NCI-H510A (cell line): ENCODE measurements at places on chromosomes 13 and 19.

- DNase-seq = no peak
These were observed 23.8 kb downstream of the TEX101 start for GRCh38 chr19:43438291-43439031.

DNA sequence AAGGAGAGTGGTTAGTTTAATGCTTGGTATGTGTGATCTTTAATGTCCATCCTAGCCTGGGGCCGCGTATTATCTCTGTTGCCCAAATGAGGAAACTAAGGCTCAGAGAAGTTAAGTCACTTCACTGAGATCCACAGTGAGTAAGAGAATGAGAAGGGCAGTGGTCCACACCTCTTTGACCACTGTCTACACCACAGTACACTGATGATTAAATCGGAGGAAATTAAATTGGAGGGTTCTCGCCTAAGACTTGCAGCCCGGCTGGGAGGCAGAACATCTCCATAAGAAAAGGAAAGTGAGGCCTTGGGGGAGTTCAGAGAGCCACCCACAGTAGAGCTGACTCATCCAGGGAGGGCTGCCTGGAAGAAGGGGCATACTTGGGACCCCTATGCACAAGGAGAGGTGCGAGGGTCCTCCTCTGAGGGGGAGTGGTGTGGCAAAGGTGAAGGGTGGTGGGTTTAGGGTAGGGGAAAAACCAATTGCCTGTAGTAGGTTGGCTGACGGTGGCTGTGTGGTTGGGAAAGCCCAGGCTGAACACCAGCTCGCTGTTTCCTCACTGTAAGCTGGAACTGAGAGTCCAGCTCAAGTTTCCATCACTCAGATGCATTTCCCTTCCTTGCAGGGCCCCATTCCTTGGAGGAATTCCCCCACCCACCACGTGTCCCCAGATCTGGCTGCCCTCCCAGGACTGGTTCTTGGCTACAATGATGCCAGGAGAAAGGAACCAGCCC lies 15.0 kb upstream of the DHRS12 start:
- no peak for DNase-seq

DNA sequence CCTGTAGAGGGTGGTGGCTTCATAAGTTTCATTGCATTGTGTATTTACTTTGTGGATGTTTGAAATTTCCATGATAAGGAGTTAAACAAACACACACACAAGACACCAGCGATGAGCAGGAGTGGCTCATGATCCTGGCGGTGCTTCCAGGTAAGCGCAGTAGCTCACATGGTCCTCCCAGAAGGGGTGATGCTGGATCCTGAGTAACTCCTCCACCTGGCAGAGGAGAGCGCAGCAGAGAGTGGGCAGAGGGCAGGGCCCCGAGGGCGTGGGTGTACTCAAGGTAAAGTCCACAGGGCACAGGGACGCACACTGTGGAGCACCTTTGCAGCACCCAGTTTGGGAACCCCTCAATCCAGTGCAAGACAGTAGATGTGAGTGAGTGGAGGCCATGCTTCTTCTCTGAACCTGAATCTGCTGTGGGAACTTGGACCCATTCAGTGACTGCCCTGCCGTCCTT lies 54.0 kb downstream of the RFX2 start:
- peak; percentile 27 for DNase-seq

GRCh38 chr13:37123337-37123736 lies 17.9 kb upstream of the CSNK1A1L start:
- DNase-seq = no peak

DNA sequence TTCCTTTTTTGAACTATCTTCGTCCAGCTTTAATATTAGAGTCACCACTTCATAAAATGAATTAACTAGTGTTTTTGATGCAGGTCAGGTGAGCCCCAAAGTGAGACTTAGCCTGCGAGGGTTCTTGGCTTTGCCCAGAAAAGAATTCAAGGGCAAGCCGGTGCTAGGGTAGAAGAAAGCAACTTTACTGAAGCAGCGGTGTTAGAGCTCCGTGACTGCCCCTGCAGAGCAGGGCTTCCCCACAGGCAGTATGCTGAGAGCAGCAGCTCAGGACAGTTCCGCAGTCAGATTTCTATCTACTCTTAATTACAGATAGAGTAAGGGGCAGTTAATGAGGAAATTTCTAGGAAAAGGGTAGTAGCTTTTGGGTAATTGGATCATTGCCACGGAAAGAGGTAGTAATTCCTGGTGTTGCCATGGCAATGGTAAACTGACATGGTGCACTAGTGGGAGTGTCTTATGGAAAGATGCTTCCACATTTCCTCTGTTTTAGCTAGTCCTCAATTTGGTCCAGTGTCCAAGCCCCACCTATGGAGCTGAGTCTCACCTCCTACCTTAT lies 432.2 kb upstream of the ZNF507 start:
- no peak for DNase-seq

GRCh38 chr19:13717194-13717643 lies 47.1 kb upstream of the MRI1 start:
- peak; percentile 26 for DNase-seq

- DNase-seq = no peak
These were observed 74.4 kb downstream of the DPF1 start for GRCh38 chr19:38149661-38150061.

- DNase-seq = no peak
These were observed 594 bp upstream of the ZNF850 start for GRCh38 chr19:36773223-36773579.

- DNase-seq = no peak
These were observed 59.4 kb downstream of the LACC1 start for GRCh38 chr13:43939086-43939485.

DNA sequence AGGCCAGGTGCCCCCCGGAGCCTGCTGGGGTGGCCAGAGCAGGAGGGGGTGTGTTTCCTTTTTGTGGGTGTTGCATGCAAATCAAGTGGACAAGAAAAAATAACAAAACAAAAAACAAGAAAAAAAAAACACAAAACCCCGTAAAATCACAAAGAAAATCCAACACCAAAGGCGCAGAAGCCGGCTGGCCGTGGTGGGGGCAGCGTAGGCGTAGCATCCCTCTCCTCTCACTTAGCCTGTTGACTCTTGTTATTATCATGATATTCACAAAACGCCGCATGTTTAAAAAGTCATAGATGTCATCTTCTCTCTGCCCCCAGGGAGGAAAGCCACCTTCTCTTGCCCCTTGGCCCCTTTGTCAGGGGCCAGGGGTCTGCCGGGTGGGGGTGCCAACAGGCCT lies 978 bp upstream of the TGFBR3L start:
- DNase-seq = no peak

DNA sequence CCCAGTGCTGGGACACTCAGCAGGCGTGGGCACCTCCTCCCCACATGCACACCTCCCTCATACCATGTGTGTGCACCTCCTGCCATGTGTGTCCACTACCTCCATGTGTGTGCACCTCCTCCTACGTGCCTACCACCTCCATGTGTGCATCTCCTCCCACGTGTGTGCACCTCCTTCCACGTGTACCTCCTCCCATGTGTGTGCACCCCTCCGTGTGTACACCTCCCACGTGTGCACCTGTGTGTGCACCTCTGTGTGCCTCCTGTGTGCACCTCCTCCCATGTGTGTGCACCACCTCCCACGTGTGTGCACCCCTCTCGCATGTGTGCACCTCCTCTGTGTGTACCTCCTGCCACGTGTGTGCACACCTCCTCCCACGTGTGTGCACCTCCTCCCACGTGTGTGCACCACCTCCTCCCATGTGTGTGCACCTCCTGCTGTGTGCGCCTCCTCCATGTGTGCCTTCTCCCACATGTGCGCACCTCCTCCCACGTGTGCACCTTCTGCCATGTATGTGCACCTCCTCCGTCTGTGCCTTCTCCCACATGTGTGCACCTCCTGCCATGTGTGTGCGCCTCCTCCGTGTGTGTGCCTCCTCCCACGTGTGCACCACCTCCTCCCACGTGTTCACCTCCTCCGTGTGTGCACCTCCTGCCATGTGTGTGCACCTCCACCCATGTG lies 6.1 kb upstream of the C13orf46 start:
- DNase-seq = no peak

GRCh38 chr13:96238241-96238640 lies 148.3 kb downstream of the HS6ST3 start:
- no peak for DNase-seq

DNA sequence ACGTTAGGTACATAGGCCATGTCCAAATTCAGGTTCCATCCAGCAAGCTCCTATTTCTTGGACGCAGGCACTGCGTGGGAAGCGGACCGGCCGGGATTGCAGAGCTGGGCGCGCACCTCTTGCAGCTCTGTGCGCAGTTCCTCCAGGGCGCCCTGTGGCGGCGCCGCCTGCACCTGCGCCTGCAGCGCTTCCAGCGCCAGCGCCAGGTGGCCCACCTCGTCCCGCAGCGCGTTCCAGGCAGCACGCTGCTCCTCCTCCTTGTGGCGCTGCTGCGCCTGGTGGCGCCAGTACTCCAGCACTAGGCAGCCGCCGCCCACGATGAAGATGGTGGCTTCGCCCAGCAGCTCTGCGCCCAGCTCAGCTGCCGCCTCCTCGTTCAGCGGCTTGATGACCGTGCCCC lies 31.1 kb downstream of the OPA3 start:
- DNase-seq = no peak

- no peak for DNase-seq
These were observed 306.6 kb downstream of the ATP8A2 start for GRCh38 chr13:25678398-25678797.

GRCh38 chr13:30312904-30313303 lies 5.6 kb upstream of the KATNAL1 start:
- DNase-seq = no peak

DNA sequence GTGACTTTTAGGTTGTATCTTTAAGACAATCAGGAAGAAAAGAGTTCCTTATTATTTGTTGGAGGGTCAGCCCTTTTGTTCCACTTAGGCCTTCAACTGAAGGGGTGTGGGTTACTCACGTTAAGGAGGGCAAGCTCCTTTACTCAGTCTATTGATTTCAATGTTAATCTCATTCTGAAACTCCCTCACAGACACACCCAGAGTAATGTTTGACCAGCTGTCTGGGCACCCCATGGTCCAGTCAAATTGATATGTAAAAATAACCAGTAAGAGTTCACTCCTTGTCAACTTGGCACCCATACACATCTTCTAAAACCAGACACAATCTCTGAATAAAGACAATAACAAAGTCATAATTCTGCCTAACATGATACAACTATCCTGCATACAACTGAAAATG lies 292.9 kb downstream of the KLF5 start:
- no peak for DNase-seq

DNA sequence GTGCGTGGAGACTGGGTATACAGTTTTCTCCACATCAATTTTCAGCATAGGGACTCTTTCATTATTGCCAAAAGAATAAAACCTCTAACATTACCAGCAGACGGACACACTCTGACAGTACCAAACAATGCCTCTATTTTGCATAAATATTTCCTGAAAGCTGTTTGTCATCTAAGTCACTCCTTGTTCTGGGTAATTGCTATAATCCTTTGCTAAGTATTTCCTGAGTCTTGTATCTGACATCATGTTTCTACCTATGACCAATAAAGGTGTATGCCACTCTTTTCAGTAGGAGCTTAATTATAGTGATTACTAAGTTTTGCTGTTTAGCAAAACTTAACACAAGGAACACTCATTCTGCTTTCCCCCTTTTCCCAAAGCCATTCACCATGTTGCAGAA lies 886.5 kb downstream of the SLITRK6 start:
- DNase-seq = no peak

- DNase-seq = no peak
These were observed 82.6 kb downstream of the PCDH9 start for GRCh38 chr13:67147342-67148133.

DNA sequence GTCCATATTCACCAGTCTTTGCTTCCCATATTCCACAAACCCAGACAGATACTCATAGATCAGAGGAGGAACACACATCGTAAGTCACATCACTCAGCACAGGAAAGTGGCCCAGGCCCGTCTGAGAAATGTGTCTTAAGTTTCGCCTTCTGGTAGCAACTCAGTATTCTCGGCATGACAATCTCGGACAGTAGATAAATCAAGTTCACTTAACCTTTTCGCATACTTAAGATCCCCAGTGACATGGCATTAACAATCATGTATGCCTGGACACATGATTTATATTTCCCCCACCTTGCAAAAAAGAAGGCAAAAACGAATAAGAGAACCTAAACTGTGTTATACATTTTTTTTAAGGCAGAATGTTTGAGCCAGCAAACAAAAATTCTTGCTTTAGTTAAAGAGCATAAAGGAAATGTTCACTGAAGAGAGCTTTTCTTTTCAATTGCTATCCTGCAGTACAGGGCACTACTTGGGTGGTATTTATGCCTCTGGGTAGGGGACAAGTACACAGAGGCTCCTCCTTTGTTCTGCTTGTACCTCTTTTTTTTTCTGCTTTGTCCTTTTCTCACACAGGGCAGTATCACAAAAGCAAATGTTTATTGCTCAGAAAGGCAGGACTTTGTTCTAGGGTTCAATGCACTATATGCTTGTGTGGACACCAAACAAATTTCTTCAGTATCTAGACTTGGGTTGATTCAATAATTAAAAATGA lies 360.6 kb downstream of the TDRD3 start:
- no peak for DNase-seq

- peak; percentile 52 for DNase-seq
These were observed 47.6 kb downstream of the PTPRS start for GRCh38 chr19:5292822-5293611.

- no peak for DNase-seq
These were observed 11.7 kb upstream of the PTPRS start for GRCh38 chr19:5352229-5352763.

GRCh38 chr13:81246556-81246955 lies 905.6 kb upstream of the SPRY2 start:
- no peak for DNase-seq

GRCh38 chr13:45623516-45624090 lies 8.1 kb upstream of the ERICH6B start:
- no peak for DNase-seq

GRCh38 chr13:64029343-64030093 lies 2613.9 kb upstream of the PCDH20 start:
- DNase-seq = no peak

DNA sequence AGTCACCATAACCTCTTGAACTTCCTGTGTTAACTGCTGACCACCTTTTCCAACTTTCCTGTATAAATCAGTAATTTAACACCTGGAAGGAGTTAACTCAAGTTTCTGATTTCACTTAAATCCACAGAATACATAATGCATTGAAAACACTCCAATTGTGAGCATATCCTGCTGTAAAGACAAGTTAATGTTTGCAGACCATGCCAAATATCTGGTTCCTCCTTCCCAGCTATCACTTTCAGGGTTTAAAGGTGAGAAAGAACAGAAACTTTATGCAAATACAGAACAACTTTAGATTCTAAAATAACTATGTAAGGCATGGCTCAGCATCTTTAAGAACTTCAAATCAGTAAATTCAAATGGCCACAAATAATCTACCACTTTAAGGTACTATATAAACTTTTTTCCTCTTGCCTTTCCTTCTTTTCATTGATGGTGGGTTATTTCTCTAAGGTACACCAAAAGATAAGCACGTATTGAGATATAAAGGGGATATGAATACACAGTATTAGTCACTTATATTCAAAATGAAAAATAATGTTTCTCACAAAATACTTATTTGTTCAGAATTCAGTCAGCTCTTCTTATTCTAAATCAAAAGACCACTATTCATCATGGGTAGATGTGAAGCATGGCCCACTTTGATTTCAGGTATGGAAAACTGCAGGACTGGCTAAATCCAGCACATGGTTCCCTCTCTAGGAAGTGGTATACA lies 6.6 kb upstream of the TPTE2 start:
- DNase-seq = no peak
